Lung (tissue), 17 donors: ENCODE measurements at places on chromosomes 1 and 21. TPM values are rescaled to one million over a fixed set of nuclear protein-coding genes. Genes with fewer than 3 reads are reported as not detected.

Gene VHLL
- total RNA-seq: not detected

Gene SPRR1A
- not detected for total RNA-seq

Gene ENO1
- 1,342 TPM for total RNA-seq

Gene A3GALT2
- not detected for total RNA-seq

Gene CFHR5
- not detected for total RNA-seq

Gene OXCT2
- 0.17 TPM for total RNA-seq

Gene PUM1
- total RNA-seq: 125 TPM

Gene SLC30A10
- total RNA-seq: not detected

Gene TNFRSF9
- 0.65 TPM for total RNA-seq

Gene TTLL10
- total RNA-seq: 4.8 TPM

Gene EDARADD
- 2.3 TPM for total RNA-seq

Gene GUCA2A
- not detected for total RNA-seq

Gene S100A14
- total RNA-seq: 78.5 TPM

Gene DSCAM
- total RNA-seq: 0.25 TPM

Gene GBP6
- 0.98 TPM for total RNA-seq

Gene FAM163A
- total RNA-seq: 0.09 TPM

Gene TCHHL1
- total RNA-seq: not detected

Gene LRRC71
- total RNA-seq: 17.2 TPM

Gene SLC2A5
- total RNA-seq: 2.8 TPM

Gene TMEM125
- total RNA-seq: 228 TPM

Gene RGS1
- 7.3 TPM for total RNA-seq

Gene SLC35F3
- total RNA-seq: 0.80 TPM

Gene HPCAL4
- total RNA-seq: 0.18 TPM

Gene TFF3
- total RNA-seq: 37.8 TPM

Gene TMEM53
- 7.1 TPM for total RNA-seq

Gene RBM11
- 2.8 TPM for total RNA-seq

Gene TBX19
- total RNA-seq: 2.0 TPM

Gene KRTAP10-9
- not detected for total RNA-seq

Gene PLPPR4
- 31.2 TPM for total RNA-seq

Gene SPATC1L
- total RNA-seq: 15.6 TPM

Gene OR2L2
- total RNA-seq: not detected

Gene LAD1
- total RNA-seq: 37.8 TPM

Gene NCAM2
- total RNA-seq: 9.0 TPM

Gene IFNLR1
- total RNA-seq: 2.4 TPM

Gene NCDN
- 12.4 TPM for total RNA-seq

Gene CYP4A22
- total RNA-seq: 0.14 TPM

Gene MFAP2
- 13.3 TPM for total RNA-seq

Gene PTPRF
- total RNA-seq: 139 TPM
